ENCODE measurements at places on chromosomes 16 and 17.

- no peak for DNase-seq
Observed at GRCh38 chr16:86834451-86835035, 256.2 kb downstream of the FOXL1 start.

DNA sequence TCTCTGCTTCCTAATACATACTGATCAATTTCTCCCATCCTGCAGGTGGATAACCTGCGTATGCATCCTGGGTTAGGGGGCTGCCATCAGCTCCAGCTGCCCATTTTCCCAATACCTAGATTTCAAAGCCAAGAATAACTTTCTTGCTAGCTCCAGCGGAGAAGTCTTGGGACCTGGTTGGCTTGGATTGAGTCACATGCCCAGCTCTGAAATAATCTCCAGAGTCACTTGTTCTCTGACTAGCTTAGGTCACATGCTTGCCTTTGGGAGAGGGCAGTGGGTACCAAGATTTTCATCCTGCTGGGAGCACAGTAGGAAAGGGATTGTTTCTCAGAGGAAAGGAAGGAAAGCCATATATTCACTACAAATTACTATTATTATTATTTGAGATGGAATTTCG, 70.0 kb upstream of the ELAC2 start:
- no peak for DNase-seq

DNA sequence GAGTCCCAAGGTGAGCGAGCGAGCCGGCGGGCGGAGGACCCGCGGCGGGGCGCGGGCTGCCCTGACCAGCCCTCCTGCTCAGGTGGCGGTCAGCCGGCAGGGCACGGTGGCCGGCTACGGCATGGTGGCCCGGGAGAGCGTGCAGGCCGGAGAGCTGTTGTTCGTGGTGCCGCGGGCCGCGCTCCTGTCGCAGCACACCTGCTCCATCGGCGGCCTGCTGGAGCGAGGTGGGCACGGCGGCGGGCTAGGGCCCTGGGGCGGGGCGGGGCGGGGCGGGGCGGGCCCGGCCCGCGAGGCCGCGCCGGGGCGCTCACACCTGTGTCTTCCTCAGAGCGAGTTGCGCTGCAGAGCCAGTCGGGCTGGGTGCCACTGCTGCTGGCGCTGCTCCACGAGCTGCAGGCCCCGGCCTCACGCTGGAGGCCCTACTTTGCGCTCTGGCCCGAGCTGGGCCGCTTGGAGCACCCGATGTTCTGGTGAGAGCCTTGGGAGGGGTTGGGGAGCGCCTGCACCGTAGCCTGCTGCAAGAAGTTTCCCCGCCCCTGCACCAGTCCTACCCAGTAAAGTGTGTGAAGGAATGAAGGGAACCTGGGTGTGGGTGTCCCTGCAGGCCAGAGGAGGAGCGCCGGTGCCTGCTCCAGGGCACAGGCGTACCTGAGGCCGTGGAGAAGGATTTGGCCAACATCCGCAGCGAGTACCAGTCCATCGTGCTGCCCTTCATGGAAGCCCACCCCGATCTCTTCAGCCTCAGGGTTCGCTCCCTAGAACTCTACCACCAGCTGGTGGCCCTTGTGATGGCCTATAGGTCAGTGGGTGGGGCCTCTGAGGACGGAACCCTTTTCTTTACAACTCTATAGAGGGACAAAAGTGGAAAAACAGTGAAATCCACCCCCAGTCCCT, 802 bp downstream of the SETD6 start:
- DNase-seq, result no peak

GRCh38 chr17:56939869-56940484, 20.9 kb downstream of the COIL start:
- no peak for DNase-seq

- DNase-seq, result no peak
Observed at GRCh38 chr16:87979352-87979751, 28.1 kb downstream of the BANP start.

- no peak for DNase-seq
Observed at GRCh38 chr17:42629411-42630009, 20.0 kb downstream of the TUBG1 start.

GRCh38 chr16:30941600-30942425, 7.1 kb upstream of the ORAI3 start:
- peak; percentile 61 for DNase-seq

DNA sequence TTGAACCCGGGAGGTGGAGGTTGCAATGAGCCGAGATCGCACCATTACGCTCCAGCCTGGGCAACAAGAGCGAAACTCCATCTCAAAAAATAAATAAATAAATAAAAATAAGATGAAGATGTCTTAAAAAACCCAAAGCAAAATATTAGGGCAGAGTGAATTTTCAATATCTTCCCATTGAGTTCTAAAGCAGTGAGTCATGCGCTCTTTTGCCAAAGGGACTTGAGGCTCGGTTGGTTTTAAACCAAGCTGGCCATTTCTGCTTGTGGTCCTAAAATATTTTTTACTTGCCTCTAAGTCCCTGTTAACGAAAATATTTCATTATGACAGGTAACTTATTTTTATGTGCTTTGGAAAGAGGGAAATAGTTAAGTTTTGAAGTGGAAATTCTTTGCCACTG, 4.7 kb downstream of the PAFAH1B1 start:
- DNase-seq, result no peak

DNA sequence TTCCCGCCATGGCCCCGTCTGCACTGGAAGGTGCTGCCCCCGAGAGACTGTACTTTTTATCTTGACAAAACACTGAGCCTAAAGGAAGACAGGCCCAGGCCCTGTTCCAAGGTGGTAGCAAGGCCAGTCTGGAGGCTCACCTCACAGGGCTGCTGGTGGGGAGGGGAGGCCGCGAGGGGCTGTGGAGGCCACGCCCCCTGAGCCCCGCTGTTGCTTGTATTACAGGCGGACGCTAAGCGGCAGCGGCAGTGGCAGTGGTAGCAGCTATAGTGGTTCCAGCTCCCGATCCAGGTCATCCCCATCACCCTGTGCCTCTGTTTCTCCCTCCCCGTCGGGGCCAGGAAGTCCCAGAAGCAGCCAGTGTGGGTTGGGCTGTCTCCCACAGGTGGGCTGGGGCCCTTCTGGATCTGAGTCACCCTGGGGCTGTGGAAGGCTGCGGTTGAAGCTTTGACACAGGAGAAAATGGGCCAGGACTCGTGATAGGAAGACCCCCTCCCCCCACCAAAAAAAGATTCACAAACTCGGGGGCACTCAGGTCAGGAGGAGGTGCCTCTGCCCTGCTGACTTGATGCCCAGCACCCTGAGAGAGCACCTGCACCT, 13.3 kb upstream of the IL17C start:
- no peak for DNase-seq

DNA sequence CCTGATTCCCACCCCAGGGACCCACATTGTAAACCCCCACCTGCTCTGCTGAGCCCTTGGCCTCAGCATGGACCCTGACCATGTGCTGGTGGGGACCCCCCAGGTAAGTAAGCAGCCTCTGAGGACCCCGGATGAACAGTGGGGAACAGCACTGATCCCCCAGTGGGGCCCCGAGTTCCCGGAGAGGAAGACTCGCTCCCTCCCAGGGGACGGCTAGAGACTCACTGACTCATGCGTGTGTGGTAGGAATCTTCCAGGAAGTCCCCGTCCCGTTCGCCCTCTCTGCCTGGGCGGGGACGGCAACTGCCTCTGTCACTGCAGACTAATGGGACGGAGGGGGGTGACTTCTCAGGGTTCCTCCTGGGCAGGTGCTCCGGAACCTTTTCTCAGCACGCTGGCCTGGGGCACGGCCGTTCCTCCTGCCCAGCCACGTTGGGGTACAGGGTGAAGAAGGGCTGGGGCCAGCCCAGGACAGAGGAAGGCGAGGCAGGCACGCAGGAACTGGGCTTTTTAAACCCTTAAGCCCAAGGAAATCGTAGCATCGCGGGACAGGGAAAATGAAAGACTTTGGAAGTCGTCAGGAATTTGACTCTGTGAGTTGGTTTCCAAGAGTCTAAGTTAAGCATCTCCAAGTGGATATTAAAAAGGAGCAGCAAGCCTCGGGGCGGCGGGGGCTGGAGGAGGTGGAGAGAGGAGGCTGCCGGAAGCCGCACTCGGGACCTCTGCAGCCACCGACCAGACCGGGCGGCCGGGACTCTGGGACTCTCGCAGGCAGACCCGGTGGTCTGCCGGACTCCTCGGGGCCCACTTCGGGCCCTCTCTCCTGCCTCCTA, 178.7 kb downstream of the SEC14L1 start:
- DNase-seq, result peak; percentile 95

- DNase-seq, result no peak
Observed at GRCh38 chr17:6508519-6509030, 47.8 kb downstream of the PITPNM3 start.

- DNase-seq, result no peak
Observed at GRCh38 chr16:73764321-73764720, 532.3 kb upstream of the PSMD7 start.

DNA sequence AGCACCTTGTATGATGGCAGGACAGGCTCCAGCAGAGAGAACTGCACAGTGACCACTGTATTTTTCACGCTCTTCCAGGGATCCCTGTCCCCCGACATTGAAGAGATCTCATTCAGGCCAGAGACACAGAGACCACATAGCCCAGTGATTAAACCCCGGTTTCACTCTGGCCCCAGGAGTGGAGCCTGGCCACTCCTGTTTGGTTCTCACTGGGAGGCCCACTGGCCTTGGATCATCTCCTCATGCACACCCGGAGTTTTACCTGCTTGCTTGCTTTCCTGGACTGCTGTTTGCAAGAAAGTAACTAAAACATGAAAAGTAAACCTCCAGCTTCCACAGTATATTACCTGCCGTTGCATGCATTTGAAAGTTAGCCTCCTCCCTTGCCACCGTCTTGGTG, 13.2 kb upstream of the CLEC18C start:
- DNase-seq, result peak; percentile 3

- no peak for DNase-seq
Observed at GRCh38 chr17:81713556-81714411, 1.7 kb downstream of the SLC25A10 start.

GRCh38 chr17:1035546-1036170, 38.7 kb downstream of the TIMM22 start:
- DNase-seq, result no peak

GRCh38 chr17:17830740-17831207, 6.0 kb downstream of the SREBF1 start:
- DNase-seq, result no peak

DNA sequence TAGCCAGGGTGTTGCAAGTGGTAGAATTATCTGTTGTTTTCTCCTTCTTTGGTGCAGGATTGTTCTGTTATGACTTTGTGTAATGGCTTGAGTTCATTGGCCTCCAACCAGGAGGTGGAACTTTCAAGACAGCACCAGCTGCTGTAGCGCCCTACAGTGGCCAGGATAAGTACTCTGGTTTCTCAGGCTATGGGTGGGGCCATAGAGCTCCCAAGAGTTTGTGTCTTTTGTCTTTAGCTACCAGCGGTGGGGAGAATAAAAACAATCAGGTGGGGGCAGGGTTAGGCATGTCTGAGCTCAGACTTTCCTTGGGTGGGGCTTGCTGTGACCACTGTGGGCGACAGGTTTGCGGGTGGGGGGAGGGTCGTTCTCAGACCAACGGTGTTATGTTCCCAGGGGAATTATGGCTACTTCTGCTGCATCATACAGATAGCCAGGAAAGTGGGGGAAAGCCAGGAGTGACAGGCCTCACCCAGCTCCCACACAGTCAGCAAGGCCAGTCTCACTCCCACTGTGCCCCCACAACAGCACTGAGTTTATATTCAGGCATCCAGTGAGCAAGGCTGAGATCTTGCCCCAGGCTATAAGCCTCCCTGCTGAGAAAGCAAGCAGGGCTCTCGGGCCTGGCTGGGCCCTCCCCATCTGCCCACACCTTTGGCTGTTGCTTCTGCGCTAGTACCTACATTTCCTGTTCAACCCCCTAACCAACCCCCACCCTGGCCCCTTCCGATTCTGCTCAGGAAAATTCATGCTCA, 15.4 kb downstream of the ABCA10 start:
- DNase-seq, result no peak

GRCh38 chr16:72970656-72971055, 77.3 kb downstream of the ZFHX3 start:
- no peak for DNase-seq

- no peak for DNase-seq
Observed at GRCh38 chr17:39791111-39791992, 53.6 kb downstream of the GRB7 start.

DNA sequence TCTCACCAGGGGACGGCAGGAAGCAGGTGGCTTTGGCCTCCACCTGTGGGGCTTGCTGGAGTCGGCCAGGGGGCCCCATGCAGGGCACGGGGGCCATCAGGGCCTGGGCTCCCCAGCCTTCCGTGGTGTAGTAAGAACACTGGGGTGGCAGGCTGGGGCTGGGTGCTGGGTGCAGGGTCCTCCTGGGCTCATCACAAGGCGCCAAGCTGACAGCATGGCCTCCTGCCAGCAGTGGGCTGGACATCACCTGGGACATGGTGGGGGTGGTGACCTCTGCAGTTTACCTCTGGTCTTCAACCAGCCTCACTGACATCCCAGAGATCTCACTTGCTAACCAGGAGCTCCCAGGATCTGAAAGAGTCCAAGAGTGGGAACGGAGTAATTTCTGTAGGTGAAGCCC, 5.3 kb downstream of the TNS4 start:
- no peak for DNase-seq

DNA sequence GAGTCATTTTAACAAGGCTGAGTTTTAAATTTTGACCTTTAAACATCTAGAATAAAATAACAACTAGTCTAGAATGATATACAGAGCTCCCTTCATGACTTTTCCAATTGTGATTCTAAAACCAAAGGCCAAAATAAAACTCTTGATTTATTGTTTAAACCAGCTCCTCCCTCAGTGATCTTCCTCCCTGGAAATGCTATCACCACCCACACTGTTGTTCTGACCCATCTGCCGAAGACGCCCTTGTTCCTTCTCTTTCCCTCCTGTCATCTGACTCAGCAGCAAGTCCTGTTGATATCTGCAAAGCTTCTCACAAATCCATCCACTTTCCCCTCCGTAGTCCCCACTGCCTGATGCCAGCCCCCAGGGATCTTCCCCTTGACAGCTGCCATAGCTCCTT, 231.6 kb upstream of the DYNLRB2 start:
- DNase-seq, result no peak

GRCh38 chr17:62049299-62049698, 15.8 kb downstream of the MED13 start:
- no peak for DNase-seq

DNA sequence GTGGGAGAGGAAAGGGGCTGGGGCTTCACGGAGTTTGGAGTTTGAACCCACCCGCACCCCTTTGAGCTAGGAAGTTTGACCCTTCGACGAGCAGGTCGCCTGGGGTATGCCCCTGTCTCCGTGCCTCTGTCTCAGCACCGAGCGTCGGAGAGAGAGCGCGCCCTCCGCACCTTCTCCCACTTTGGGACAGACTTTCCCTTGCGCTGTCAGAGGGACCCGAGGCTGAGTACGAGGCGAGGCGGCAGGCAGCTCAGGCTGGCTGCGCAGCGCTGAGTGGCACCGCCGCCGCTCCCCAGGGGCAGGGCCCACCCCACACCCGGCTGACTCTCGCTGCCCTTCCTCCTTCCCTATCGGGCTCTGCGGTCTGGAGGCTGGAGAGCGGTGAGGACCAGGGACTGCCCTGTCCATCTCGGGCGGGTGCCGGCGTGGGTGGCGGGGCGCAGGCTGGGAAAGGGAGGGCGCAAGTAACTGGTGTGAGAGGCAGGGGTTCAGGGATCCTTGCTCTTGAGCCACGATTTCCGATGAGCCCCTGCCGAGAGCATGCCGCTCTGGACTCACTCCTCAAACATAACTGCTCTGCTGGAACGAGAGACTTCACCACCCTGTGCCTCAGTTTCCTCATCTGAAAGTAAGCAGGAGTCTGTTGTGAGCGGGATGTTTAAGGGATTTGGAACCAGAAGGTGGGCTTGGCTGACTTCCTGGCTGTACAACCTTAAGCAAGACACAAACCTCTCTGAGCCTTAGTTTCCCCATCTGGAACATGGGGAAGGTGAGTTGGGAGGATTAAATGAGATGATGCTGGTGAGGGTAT, 981 bp downstream of the BEAN1 start:
- no peak for DNase-seq

- no peak for DNase-seq
Observed at GRCh38 chr16:75189638-75190245, 17.2 kb downstream of the CTRB2 start.

GRCh38 chr17:7634384-7634783, 4.4 kb downstream of the SHBG start:
- DNase-seq, result no peak

Data from prostate gland (tissue), 2 donors.